ENCODE measurements at places on chromosomes 7 and 10.

DNA sequence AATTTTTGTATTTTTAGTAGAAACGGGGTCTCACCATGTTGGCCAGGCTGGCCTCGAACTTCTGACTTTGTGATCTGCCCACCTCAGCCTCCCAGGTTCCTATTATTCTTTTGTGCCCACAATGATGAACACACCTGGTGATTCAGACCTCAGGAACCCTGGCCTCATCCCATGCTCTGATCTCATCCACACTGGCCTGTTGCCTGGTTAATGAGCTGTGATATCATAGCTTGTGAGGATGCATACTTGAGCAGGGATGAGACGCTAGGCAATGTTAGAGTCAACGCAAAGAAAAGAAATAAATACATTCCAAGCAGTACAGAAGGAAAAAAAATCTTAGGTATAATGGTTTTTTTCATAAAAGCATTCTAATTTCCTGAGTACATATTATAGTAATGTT, 82.4 kb upstream of the RNF32 start:
- DNase-seq = no peak

GRCh38 chr7:74056096-74056915, 27.3 kb upstream of the LIMK1 start:
- DNase-seq = no peak

GRCh38 chr10:93165367-93165766, 91.7 kb downstream of the CYP26A1 start:
- DNase-seq = no peak

- DNase-seq = no peak
Observed at GRCh38 chr7:90563286-90563685, 32.8 kb upstream of the CDK14 start.

DNA sequence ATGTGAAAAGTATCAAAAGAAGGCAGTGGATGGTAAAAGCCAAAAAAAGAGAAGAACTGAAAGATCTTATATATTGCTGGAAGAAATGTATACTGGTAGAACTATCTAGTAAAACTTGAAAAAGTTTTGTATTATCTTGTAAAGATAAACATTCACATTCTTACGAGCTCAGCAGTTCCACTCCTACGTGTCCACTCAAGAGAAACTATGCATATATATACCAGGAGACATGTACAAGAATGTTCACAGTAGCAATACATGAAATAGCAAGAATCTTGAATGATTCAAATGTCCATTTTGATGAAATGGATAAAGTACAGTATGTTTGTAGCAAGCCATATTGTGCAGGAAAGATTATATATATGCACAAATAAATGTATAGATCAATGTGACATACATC, 155.0 kb downstream of the RNF133 start:
- no peak for DNase-seq

DNA sequence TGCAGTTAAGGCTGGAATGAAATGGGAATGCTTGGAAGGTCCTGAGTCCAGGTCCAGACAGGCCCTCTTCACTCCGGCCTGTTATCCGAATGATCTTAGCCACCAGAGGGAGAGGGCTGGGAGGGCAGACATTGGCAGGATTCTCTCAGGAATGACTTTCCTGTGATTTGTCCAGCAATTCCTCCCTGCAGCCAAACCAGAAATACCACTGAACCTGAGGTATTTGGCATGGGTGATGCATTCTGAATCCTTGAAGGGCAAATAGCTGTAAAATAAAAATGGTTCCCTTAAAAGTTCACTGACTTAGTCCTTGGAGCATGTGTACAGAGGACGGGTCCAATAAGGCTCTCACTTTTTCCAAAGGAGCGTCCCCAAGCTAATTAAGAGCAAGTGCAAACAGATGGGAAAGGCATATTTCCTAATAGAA, 77.5 kb upstream of the HABP2 start:
- DNase-seq = no peak

- DNase-seq = no peak
Observed at GRCh38 chr10:93746844-93747284, 10.9 kb upstream of the LGI1 start.

GRCh38 chr10:2509081-2509531, 558.2 kb upstream of the PFKP start:
- no peak for DNase-seq

DNA sequence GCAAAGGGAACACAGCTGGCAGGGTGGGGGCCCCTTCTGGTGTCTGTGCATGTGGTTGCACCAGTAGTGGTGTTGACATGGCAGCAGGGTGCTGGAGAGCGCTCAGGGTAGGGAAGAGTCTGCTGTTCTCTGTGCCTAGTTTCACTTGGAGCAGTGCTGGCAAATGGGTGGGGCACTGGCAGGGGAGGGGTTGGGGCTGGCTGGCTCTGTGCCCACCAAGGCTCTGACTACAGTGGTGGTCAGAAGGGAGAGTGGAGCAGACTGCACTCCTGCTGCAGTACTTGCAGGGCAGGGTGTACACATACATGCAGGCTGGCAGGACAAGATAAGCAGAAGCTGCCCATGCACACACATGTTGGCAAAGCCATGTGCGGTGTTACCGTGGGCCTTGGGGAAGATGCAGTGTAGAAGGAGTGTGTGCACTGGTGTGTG, 18.2 kb downstream of the FAM25A start:
- DNase-seq = no peak

DNA sequence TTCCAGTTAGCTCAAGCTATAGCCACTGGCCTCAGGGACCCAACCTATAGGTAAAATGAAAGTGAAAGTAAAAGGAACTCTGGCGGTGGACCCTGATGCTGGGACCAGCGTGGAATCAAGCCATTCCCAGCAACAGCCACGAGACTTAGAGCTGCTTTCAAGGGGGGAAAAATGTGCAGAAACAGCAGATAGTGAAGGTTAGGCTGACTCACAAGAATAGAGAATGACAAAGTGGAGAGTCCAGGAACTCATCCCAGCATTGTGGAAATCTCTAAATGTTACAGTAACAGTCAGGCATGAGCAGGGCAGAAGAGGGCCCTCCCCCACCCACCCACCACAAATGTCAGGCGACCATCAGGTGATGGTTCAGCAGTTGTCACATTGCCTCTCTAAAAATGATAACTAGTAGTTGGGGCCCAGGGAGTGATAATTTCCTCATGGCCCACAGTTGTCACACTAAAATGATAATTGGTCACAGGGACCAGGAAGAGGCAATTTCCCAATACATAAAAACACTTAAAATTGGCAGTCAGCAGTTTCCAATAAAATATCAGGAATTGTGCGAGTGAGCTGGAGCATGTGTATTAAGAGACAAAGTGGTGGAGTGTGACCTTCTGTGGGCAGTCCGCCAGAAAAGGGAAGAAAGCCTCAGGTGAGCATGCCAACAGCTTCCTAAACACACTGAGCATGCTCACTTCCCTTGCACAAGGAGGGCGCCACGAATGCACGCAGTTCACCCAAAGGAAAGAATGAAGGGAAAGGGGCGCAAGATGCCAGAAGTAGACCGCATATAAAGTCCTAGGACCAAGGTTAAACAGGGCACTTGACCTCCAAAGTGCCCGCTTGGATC, 129.8 kb upstream of the PPP1R3A start:
- no peak for DNase-seq

- no peak for DNase-seq
Observed at GRCh38 chr10:29802171-29802570, 167.4 kb upstream of the SVIL start.

GRCh38 chr7:29284696-29285443, 90.3 kb downstream of the CHN2 start:
- DNase-seq = no peak

GRCh38 chr7:97971120-97971989, 18.6 kb downstream of the OCM2 start:
- DNase-seq = no peak

DNA sequence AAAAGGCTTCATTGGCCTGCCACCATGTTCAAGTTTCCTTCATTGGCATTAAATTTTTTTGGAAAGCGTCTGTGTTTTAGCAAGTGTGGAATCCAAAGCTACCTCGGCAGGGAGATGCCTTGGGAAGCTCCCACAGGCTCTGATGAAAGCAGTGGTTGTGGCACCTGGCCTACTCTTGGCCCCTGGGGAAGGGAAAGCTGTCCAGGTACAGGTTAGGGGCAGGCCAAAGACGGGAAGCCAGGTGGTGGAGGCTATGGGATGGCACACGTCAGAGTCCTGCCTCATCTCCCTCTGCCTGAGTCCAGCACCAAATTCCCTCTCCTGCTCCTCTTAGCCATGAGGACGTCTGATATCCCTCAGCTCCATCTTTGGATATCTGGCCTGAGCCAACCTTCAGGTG, 49.7 kb downstream of the C10orf120 start:
- no peak for DNase-seq

GRCh38 chr10:14723052-14723689, 51.5 kb downstream of the FAM107B start:
- DNase-seq = no peak

GRCh38 chr7:85023066-85023712, 163.7 kb downstream of the SEMA3D start:
- no peak for DNase-seq

- no peak for DNase-seq
Observed at GRCh38 chr7:128042012-128042411, 10.8 kb upstream of the LRRC4 start.

- DNase-seq = no peak
Observed at GRCh38 chr7:23004247-23004520, 9.7 kb downstream of the HYCC1 start.

- no peak for DNase-seq
Observed at GRCh38 chr7:149261316-149261828, 624 bp upstream of the ZNF783 start.

DNA sequence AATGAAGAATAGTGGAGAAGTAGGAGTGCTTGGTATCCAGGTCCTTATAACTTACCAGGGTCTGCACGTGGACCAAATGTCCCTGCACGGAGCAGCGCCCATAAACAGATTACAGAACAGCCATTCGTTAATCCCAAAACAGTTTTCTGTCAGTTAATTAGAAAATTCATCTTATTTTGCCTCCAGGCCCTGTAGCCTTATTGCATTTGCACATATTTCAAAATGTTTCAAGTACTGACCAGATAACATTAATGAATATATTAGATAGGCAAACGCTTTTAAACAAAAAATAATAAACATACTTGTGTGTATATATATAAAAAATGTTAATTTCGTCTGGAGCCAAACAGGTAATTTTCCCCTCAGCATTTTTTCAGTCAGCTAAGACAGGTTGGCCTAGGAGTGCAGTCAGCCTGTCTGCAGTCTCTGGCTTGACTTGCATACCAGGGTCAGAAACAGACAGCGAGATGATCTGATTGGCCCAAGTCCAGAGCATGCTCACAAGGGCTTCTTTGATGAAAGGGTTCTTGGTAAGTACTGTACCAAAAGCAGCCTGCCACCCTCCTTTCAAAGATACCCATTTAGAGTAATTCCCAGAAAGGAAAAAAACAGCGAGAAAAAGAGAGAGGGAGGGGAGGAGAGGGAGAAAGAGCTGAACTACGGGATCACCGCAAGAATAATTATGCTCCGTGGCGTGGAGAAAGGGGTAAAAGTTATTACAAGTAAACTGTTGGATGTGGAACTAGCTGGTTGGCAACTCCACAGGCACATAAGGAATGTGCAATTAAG, 194.4 kb upstream of the TCF7L2 start:
- no peak for DNase-seq

GRCh38 chr7:13489386-13489785, 500.1 kb downstream of the ETV1 start:
- DNase-seq = no peak
